ENCODE measurements at places on chromosomes 6 and 20. TPM values are rescaled to one million over a fixed set of nuclear protein-coding genes. Genes with fewer than 3 reads are reported as not detected.

DNA sequence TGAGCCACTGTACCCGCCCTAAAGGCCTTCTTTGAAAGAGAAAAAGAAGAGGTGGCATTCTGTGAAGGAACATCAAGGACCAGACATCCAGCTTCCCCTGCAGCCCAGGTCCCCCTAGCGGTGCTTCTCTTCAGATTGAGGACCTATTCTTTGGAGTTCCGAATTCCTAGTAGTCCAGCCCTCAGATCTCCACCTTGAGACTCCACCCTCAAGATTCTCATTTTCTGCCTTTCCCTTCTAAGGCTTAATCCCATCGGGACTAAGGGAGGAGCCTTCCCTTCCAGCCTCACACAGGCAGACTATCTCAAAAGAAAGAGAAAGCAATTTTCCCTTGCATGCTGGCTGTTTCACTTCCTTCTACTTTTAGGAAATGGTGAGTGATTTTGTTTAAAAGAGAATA is 32.5 kb downstream of the MUC22 start:
- peak; percentile 45 for DNase-seq

- no peak for DNase-seq
These were observed 174.0 kb downstream of the SASH1 start for GRCh38 chr6:148516617-148517016.

SOBP gene
- total RNA-seq = 0.35 TPM

DNA sequence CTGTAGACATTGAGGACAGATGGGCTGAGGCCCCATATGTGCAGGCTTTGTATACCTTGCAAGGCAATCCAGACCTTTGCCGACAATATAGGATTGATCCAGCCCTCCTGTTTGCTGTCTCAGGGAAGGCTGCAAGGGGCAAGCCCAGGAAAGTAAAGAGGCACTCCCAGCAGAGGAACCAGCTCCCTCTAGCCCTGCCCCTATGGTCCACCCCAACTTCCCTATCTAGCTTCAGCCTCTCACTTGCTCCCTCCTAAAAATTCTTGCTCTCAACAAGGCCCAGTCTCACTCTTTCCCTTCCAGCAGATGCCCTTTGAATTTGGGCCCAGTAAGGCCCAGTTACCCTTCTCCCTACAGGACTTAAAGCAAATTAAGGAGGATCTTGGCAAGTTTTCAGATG is 92.6 kb downstream of the JARID2 start:
- DNase-seq = no peak

ARFGEF2 gene
- total RNA-seq = 71.0 TPM

DNA sequence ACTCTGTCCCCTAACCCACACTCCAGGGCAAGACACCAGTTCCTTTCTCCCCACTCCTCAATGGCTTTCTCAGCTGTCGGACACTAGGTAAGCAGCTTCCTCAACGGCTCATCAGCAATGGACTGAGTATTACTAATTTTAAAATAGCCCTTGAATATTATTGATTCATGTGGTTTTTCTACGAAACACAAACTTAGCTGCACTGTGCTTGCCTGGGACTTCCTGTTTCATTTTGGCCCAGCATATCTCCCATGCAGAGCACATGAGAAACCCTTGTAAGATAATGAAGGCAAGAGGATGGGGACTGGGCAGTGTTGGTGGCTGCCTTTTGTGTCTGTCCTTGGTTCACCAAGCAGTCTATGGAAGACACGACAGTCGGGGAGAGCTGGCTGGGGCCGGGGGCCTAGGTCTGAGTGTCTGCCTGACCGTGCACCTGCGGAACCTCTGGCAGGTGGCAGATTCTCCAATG is 48.9 kb downstream of the RNASET2 start:
- DNase-seq = no peak

MYLK4 gene
- 0.52 TPM for total RNA-seq

DNA sequence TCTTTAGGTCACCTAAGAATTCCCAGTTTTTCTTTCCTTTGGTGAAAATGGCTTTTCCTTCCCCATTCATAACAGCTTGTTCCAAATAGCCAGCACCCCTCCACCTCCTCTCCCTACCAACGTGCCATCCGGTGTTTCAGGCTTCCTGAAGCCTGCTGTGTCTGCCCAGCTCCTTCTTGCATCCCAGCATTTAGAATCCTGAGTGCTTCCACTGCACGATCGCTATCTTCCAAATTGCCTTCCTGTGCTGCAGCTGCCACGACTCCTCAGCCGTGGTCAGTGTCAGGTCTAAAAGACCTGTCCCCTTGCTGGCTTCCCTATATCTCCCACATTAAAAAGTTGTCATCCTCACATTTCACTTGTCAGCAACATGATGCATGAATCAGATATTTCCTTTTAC is 550.3 kb upstream of the JARID2 start:
- DNase-seq = no peak

Measured in renal cortical epithelial cell (primary cell).